ENCODE measurements at places on chromosomes 5 and 9.

GRCh38 chr9:133437753-133438531, 15.8 kb downstream of the ADAMTS13 start:
- DNase-seq, result no peak

DNA sequence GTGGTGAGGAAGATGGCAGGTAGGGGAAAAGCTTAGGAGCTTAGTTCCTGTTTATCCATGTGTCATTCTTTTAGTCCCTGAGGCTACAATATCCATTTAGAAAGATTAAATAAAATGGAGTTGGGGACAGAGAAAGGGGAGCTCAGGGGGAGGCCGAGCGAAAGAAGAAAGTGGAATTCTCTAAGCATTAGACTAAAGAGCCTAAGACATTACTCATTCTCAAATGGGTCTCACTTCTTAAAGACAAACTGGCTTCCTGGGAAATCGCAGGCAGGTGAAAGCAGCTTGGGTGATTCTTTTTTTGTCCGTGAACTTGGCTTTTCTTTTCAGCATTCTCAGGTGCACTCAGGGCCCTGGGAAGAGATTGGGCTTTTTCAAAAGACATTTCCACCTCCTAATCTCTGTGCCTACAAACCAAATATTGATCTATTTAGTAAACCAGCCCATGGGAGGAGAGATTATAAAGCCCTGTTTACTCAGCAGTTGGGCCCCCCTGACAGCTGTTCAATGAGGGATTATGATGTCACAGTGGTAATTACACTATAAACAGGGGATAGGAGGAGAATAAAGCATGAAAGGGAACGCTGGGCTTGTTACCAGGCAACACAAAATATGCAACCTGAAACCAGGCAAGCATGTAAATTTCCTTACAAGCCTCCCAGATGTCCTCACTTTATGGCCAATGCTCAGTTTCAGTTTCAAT, 584.0 kb downstream of the ACTL7B start:
- no peak for DNase-seq

- peak; percentile 95 for DNase-seq
Measured at GRCh38 chr5:138148811-138149210, 9.6 kb upstream of the NME5 start.

DNA sequence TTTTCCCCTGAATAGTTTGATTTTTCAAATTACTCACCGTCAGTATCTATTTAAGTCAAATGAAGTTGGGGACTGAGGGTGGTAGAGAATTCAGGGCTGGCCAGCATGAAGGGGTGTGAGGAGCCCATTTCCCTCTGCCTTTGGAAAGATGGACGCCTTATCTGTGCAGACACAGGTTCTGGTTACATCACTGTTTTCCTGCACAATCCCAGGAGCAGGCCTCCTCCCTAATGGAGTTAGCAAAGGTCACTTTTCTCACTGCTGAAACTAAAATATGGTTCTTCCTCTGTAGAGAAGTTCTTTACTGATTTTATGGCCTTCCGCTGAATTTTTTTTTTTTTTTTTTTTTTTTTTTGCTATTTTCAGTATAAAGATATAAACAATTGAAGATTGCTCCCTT, 69.1 kb downstream of the FOXD1 start:
- no peak for DNase-seq

DNA sequence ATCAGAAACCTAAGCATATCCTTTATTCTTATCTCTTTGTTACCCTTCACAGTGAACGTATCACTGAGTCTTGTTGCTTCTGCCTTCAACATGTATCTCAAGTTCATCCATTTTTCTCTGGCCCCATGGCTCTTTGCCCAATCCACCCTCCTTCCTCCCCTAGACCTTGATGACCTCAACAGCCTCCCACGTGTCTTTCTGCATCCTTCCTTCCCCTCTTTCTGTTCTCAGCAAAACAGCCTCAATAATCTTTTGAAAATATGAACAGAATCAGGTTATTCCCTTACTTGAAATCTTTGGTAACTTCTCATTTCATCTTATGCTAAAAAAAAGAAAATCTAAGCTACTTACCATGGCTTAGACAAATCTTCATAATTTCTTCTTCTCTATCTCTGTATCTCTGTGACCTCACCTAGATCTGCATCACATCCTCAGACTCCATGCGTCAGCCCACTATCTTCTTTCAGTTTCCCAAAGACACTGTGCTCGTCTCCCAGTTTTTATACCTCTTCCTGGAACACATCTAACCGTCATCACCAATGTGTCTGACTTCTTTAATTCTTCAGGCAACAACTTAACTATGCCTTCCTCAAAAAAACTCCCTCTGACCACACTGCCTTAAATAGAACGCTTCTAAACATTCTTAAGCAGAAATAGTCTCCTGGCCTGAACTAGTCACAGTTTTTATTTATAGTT, 208.0 kb downstream of the PARP8 start:
- DNase-seq, result no peak
